Ascending aorta (tissue), 2 donors: ENCODE measurements at places on chromosomes 3 and 15.

DNA sequence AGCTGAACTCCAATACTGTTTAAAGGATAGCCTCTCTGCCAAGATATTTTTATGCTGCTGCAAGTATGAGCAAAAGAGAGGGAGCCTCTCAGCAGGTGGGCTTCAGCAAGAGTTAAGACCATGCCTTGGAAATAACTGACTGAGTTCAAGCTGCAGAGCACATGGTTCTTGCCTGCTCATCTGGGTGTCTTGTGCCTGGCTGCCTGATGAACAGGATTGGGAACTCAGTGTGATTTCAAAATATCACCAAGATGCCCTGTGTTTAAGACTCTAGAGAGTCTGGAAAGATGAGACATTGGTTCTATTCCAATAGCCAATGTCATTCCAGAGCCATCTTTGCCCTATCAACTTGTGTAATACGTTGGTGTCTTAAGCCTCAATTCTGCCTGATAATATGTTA, 147.5 kb upstream of the VEPH1 start:
- DNase-seq = no peak

DNA sequence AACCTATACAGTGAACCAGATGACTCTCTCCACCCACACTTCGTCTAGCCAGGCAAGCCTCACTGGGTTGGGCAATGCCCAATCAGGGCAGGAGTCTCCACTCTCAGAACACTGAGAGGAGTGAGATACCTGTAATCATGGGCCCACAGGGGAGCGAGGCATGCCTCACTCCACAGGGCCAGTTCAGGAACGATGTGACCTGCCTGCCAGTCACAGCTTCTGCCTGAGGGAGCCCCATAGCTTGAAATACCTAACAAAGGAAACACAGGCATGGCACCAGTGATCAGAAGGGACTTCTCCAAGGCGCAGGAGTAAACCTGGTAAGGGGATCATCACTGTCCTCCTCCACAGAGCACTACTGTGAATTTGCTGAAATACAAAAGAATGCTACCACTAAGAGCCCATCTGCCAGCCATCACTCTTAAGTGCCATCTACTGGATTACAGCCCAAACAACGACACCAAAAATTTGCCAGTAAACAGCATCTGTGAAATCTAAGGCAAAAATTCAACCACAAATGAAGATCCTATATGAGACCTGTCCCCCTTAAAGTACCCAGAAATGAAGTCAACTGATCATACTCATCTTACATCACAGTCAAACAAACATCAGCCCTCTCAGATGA, 689.9 kb upstream of the SEMA6D start:
- DNase-seq = no peak

GRCh38 chr3:182783106-182783505, 10.2 kb upstream of the ATP11B start:
- DNase-seq = no peak

DNA sequence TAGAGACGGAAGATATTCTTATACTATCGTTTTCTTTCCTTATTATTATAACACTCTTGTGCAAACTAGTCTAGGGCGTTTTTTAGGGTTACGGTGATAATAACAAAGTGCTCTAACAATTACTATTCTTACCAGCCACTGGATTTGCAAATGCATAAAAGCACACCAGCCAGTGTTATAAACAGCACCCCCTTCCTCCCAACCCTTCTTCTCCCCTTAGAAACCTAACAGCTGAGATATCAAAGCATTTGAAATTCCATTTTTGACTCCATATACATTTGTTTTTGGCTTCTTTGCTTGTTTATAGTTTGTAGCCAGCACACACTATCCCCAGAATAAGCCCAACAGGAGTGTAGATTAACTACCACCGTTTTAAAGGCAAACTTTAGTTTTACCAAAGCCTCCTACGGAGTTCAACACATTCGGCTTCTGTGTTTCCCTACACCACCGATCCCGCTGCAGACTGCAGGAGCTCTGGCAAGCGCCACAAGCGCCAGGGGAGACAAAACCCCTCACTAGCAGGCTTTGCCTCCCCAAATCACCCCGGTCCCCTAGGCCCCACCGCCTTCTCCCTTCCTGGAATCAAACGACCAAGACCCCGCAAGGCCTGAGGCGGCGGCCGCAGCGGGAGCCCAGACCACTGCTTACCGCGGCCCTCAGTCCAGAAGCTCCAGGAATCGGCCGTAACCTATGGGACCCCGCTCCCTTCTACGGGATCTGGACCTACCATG, 461 bp downstream of the COPB2 start:
- DNase-seq = no peak

GRCh38 chr3:37308247-37308646, 133.9 kb upstream of the LRRFIP2 start:
- no peak for DNase-seq
